ENCODE measurements at places on chromosomes 16 and 17.

- peak; percentile 4 for DNase-seq
Observed at GRCh38 chr17:41284546-41284945, 9.0 kb downstream of the KRTAP9-7 start.

DNA sequence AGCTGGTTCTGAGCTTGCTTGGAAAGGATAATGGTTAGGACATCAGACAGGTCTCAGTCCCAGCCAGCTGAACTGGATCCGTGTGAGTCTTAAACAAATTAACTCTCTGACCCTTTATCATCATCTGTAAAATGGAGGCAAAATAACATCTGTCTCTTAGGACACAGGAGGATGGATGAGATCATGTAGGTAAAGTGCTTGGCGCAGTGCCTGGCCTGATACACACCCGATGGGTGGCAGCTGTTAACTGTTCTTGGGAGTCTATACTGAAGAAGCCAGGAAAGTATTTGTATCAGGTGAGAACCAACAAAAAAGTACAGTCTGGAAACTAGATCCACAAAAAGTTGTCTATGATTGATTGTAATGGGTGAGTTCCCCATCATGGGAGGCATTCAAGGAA lies 188.6 kb downstream of the C16orf78 start:
- DNase-seq = no peak

DNA sequence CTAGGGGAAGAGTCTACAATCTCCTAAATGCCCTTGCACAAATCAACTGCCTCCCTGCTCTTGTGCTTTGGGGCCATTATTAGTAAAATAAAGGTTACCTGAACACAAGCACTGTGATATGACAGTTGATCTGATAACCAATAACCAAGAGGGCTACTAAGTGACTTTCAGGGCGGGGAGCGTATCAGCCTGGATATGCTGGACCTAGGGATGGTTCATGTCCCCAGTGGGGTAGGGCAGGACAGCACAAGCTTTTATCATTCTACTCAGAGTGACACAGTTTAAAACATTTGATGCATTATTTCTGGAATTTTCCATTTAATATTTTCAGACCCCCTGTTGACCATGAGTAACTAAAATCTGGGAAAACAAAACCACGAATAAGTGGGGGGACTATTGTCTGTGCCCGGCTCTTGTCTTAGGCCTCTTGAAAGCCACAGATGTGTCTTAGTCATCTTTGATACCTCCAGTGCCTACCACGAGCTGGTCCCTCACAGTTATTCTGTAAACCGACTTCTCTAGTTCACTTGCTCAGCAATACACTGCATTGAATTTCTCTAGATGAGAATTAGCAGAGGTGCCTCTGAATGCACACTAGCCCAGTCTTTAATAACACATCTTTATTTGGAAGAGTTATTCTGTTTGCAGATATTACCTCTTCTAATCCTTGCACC lies 94.6 kb upstream of the DHX40 start:
- no peak for DNase-seq

GRCh38 chr16:2838928-2839327 lies 8.8 kb downstream of the ZG16B start:
- DNase-seq = peak; percentile 58

- no peak for DNase-seq
Observed at GRCh38 chr16:48603647-48604376, 6.2 kb downstream of the N4BP1 start.

DNA sequence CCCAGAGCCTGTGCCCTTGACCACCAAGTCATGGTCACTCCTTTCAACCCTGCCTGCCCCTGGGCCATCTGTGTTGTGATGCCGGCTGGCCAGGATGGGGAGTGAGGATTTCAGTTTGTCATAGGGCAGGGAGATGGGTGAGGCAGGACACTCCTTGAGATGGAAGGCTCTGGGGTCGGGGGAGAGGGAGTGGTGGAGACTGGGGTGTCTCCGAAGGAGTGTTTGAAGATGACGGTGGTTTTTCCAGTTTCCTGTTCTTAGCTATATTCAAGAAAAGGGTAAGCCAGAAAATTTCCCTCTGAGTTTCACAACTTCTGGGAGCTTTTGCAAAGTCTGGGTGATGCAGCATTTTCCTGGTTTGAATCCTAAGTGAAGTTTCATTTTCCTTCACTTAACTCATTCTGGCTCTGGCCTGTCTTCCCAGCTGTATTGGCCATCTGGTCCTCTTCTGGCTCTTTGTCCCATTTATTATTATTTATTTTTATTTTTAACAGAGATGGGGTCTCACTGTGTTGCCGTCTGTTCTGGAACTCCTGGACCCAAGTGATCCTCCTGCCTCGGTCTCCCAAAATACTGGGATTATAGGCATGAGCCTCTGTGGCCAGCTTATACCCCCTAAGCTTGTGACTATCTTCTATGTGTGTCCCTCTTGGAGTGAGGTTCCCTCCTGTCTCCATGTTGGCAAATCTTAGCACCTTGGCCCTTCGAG lies 27.7 kb downstream of the ABCC1 start:
- no peak for DNase-seq

DNA sequence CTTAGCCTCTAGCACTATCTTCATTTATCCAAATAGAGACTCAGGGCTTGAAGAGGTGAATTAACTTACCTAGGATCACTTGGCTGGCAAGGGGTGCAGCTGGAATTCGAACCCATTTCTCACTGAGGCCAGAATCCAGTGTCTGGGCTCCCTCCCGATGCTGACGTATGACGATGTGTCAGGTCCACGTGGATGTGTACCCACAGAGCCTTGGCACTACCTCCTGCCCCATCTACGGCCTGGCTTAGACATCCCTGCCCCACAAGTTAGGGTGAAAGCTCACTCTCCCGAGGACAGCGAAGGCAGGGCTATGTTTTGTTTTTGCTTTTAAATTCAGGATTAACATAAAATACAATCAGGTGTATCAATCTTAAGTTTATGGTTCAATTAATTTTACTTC lies 332.3 kb downstream of the CPPED1 start:
- no peak for DNase-seq

DNA sequence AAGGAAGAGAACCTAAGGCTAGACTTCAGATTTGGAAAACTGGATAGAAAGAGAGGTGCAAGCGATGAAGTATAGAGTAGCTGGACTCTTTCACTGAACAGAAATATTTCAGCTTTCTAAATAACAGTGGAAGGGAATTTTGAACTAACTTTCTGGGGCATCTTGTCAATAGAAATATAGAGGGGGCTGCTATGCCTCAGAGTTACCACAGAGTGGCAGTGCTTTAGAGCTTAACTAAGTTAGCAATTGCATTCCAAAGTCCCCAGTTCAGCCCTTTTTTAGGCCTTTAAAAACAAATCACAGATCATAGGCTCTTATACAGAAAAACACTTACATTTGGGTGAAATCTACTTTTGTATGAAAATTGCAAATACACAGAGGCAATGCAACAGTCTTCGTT lies 154.2 kb upstream of the CDH8 start:
- DNase-seq = no peak

DNA sequence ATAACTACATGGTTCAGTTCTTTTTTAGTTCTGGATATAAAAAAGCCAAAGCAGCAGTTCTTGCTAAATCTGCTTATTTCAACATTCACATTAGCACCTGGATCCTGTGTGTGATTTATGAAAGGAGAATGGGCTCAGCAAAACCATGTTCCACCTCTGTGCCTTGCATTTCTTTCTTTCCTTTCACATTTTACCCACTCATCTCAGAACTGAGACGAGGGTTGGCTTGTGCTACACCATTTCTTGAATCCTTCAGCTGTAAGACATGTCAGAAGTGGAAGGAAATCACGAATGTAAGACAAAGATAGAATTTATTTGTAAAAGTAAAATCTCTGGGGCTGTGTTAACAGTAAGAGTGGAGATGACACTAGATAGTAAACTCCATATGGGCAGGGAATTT lies 1.2 kb upstream of the UTP6 start:
- no peak for DNase-seq

DNA sequence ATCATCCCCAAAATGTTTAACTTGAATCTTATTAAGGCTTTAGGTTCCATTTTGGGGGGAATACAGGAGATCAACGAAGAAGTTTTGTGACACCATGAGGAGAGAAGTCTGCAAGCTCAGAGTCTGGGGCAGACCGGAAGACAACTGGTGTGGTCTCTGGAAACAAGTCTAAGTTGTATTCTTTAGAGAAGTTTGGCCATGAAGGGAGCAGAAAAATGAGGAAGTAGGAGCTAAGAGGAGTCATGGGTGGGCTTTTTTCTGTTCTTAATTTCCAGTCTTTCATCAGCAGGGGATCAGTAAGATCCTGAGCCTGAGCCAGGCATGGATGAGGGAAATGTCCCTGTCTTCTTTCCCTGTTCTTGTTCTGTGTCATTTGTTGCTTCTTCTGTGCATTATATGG lies 35.8 kb upstream of the NF1 start:
- DNase-seq = no peak

- DNase-seq = no peak
Observed at GRCh38 chr17:11459861-11460331, 138.4 kb upstream of the DNAH9 start.

GRCh38 chr17:75983501-75984181 lies 4.6 kb downstream of the TEN1 start:
- no peak for DNase-seq

- no peak for DNase-seq
Observed at GRCh38 chr17:5530265-5531084, 44.1 kb downstream of the MIS12 start.

DNA sequence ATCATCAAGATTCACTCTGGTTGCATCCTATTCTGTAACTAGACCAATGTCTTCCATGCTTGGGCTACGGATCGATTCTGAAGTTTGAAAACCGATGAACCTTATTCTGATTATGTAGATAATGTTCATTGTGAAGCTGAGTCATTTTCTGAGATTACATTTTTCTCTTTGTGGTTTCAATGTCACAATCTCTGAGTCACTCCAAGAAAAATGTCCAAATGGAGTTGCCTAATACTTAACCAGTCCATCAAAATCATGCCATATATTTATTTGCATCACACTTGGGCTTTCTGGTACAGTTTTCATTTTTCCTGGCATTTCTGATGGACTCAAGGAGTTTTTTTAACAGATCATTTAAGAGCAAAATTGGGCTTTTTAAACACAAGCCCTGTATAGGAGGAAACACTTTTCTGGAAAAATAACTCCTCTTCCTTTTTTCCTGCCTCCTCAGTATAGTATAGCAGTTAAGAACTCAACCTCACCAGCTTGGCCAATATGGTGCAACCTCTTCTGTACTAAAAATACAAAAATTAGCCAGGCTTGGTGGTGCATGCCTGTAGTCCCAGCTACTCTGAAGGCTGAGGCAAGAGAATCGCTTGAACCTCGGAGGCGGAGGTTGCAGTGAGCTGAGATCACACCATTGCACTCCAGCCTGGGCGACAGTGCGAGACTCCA lies 17.5 kb downstream of the CACNG3 start:
- no peak for DNase-seq
